ENCODE measurements at places on chromosomes 5 and 9.

- DNase-seq = peak; percentile 84
Observed at GRCh38 chr5:79133121-79133656, 21.6 kb downstream of the BHMT start.

DNA sequence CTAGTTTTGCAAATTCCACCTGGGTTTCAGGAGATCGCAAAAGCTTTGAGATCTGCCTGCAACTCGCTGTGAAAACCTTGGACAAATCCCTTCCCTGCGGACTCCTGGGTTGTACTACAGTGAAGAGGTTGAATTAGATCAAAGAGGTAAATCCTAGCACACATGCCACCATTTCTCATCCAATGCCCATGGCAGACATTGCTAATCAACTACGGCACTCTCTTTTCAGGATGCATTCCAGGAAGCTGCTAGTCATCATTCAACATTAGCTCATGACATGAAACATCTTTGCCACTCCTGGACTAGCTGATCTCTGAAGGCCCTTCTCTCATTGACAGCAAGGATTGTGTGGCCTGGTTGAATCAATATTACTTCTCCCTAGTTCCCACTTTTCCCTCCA lies 46.1 kb downstream of the PCDH1 start:
- DNase-seq = no peak

- DNase-seq = peak; percentile 83
Observed at GRCh38 chr9:21160178-21160577, 6.3 kb downstream of the IFNA21 start.

- DNase-seq = no peak
Observed at GRCh38 chr5:91840412-91840811, 457.3 kb upstream of the ARRDC3 start.

DNA sequence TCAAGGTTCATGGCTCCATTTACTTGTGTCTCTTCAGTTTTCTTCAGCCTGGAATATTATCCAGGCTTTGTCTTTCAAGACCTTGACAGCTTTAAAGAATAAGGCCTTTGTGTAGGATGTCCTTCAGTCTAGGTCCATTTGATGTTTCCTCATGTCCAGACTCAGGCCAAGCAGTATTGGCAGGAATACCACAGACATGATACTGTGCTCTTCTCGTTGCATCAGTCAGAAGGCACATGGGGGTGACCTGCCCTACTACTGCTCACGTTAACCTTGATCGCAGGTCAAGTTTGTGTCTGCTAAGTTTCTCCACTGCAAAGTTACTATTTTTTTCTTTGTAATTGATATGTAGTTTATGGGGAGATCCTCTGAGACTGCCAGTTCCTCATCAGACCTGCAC lies 88.2 kb downstream of the ERCC6L2 start:
- no peak for DNase-seq

DNA sequence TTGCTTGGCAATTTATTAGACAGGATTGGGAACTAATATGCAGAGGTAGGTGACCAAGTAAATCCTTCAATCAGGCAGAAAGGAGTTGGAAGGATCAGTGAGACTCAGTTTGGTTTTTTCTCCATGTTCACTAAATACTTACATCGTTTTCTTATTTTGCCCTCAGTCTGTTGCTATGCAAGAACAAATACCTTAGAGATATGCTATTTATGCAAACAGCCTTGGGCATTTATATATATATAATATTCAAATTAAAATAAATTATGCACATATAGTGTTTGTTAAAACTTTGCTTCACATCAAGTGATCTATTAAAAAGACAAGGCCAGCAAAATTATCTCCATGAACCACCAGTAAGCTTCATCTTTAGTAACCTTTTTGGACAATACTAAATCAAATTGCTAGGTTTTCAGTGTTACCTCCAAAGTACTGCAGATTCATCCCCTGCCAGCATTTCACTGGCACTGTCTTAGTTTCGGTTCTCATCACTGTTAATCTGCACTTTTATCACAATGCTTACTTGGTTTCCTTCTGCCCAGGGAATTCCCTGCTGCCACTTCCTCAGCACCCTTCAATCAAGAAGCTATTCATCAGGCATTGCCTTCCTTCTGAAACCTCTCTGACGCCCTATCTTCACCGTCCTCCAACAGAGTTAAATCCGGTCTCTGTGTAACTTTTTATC lies 26.0 kb upstream of the LIFR start:
- DNase-seq = no peak

DNA sequence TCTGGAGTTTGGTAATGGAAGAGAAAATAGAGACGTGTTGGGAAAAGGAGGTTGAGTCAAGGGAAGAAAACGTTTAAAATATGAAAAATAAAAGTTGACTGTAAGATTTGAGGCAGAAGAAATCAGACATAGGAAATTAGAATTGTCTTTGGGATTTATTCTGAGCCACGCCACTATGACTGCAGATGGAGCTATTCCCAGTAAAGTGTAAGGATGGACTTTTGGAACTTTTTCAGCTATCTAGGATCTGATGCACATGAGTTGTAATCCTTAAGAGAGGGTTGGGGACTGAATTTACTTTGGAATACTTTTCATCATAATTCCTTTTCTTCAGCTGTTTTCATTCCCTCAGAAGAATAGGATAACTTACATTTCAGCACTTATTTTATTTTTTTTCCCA lies 336.7 kb downstream of the FAM170A start:
- no peak for DNase-seq

GRCh38 chr9:129557192-129558036 lies 63.5 kb downstream of the C9orf50 start:
- DNase-seq = no peak

GRCh38 chr5:175883506-175883905 lies 12.1 kb downstream of the CPLX2 start:
- DNase-seq = no peak

- peak; percentile 29 for DNase-seq
Observed at GRCh38 chr9:32728181-32728580, 55.2 kb upstream of the TMEM215 start.

DNA sequence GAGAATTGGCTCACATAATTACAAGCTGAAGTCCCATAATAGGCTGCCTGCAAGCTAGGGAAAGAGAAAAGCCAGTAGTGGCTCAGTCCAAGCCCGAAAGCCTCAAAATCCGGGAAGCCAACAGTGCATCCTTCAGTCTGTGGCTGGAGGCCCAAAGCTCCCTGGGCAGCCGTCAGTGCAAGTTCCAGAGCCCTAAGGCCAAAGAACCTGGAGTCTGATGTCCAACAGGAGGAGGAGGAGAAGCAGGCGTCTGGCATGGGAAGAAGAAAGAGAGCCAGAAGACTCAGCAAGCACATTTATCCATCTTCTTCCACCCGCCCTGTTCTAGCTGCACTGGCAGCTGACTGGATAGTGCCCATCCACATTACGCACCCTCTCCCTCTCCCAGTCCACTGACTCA lies 213.4 kb downstream of the GAS1 start:
- DNase-seq = no peak

DNA sequence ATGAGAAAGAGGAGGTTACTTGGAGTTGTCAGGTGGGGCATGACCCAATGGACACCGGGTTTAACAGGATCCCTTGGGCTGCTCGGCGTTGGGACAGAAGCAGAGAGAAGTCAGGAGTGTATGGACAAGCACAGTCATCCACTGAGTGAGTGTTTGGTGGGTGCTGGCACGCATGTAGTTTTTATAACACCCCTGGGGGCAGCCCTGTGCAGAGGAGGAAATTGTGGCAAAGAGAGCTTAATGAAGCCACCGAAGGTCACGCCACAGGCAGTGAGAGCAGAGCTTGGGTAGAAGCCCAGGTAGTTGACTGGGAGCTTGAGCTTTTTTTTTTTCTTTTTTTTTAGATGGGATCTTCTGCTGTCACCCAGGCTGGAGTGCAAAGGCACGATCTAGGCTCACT lies 43.2 kb upstream of the IER5L start:
- peak; percentile 62 for DNase-seq

DNA sequence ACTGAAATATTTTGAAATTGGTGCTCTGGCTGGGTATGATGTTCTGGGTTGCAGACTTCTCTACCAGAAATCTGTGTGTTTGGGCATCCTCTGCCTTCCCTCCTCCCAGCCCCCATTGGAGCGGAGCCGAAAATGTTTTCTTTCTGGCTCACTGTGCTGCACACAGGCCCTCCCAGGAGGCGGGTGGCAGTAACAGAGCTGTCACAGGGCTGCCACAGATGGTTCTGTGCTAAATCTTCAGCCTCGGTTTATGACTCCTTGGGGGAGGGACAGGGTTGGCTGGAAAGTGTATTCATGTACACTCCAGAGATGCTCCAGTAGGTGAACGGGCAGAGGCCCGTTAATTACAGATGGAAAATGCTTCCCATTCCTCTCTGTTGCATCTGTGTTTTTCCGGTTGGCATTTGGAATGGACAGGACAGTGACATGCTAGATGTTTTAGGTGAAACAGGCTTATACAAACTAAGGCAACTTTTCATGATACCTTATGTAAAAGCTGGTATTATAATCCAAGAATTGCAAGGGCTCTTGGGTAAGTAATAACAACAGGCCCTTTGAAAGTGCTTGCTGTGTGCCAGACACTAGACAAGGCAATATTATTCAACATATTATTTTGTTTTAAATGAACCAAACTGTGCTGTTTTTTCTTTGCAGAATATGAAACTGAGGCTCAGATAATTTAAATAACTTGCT lies 180.2 kb downstream of the ADCY2 start:
- no peak for DNase-seq

Data from hematopoietic multipotent progenitor cell treated with erythropoietin and hydrocortisone succinate and interleukin-3 and kit ligand, for 4 days (in vitro differentiated cells).